ENCODE measurements at places on chromosomes 2 and 18. TPM values are rescaled to one million over a fixed set of nuclear protein-coding genes. Genes with fewer than 3 reads are reported as not detected.

DNA sequence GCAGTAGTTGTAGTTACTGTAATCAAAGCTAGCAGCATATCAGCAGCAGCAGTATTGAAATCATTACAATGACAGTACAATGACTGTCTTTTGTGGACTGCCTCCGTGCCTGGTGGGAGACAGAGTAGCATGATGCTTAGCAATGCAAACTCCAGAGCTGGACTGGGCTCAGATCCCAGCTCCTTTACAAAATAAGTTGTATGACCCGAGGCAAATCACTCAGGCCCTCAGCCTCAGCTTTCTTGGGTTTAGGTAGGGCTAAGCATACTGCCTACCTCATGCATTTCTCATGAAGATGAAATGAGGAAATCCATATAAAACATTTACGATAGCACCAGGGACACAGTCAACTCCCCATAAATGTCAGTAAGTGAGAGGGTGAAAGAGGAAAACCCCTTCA lies 170.7 kb downstream of the TTC32 start:
- no peaks in the 10 kb centered on the region for H3K36me3 ChIP-seq
- H3K4me3 ChIP-seq, result no peak overlapping the region
- no peak for DNase-seq

GRCh38 chr18:13278062-13278630 lies 59.6 kb downstream of the LDLRAD4 start:
- DNase-seq, result no peak
- no peak overlapping the region for H3K27ac ChIP-seq
- no peaks in the 10 kb centered on the region for H3K27me3 ChIP-seq

OBSL1 gene
- total RNA-seq, result 88.1 TPM

GRCh38 chr2:100113990-100114433 lies 28.4 kb downstream of the AFF3 start:
- DNase-seq, result no peak
- H3K4me3 ChIP-seq, result no peak overlapping the region
- H3K36me3 ChIP-seq, result no peaks in the 10 kb centered on the region
- no peaks in the 10 kb centered on the region for H3K27me3 ChIP-seq
- H3K27ac ChIP-seq, result no peak overlapping the region

- H3K4me3 ChIP-seq, result no peak overlapping the region
- H3K27ac ChIP-seq, result no peak overlapping the region
- no peaks in the 10 kb centered on the region for H3K36me3 ChIP-seq
- H3K27me3 ChIP-seq, result peaks cover 28% of the 10 kb centered on the region
- H3K4me1 ChIP-seq, result peaks cover 5% of the 10 kb centered on the region
- DNase-seq, result no peak
Observed at GRCh38 chr2:222427646-222428301, 3.4 kb downstream of the SGPP2 start.

Measured in astrocyte (in vitro differentiated cells and primary cell).